ENCODE measurements at places on chromosomes 5 and 9.

GRCh38 chr9:100088202-100088601, 10.6 kb downstream of the ERP44 start:
- DNase-seq: no peak

DNA sequence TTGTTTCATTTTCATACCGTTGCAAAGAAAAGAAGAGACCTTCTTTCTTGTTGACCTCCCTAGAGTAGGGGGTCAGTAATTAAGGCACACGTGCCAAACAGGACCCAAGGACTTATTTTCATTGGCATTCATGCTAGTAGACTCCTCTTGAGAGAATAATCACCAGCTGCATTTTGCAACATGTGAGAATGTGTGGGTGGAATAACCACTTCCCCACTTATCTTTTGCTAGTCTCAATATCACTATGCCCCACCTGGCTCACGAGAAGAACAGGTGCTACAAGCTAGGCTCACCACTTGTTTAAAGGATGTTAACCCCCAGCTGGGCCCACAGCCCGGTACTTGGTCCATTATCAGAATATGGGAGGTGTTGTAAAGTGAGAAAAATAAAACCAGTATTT, 460.7 kb upstream of the MEF2C start:
- DNase-seq: no peak

- DNase-seq: no peak
Measured at GRCh38 chr5:91670122-91670521, 287.0 kb upstream of the ARRDC3 start.

- DNase-seq: no peak
Measured at GRCh38 chr9:2601785-2602378, 19.7 kb upstream of the VLDLR start.

DNA sequence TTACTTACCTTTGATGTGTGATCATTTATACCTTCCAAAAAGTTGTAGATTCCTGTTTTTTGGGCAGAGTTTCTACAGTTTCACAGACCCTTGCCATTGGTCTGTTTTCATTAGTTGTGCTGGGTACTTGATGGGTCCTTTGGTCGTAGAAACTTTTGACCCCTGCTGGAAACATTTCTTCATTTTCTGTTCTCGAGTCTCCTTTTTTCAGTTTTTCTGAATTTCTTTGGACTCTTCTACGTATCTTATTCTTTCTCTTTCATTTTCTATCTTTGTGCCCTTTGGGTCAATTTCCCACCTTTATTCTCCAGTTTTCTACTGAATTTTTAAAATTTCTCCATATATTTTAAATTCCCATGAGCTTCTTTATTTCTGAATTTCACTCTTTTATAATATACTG, 16.7 kb downstream of the AP3S1 start:
- DNase-seq: no peak

GRCh38 chr5:29697785-29698414, 1495.6 kb upstream of the CDH6 start:
- DNase-seq: no peak

DNA sequence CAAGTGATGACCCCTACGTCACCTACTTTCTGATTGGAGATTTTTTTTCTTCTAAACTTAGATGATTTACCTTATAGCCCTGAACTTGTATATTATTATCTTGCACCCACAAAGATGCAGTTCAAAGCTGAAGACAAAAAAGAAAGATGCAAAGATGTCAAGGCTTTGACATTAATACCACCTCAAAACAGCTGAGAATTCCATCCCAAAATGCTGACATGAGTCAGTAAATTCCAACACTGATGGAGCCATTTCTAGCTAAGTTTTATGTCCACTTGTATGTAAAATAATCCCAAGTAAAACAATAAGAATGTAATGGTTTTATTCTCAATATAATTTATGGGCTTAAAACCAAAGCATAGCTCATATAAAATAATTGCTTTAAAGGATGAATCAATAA, 91.5 kb upstream of the CDH9 start:
- DNase-seq: no peak

- DNase-seq: no peak
Measured at GRCh38 chr9:117555964-117556629, 141.2 kb upstream of the ASTN2 start.

GRCh38 chr5:72472031-72472430, 35.2 kb downstream of the ZNF366 start:
- DNase-seq: no peak

- no peak for DNase-seq
Measured at GRCh38 chr5:66608501-66608900, 12.3 kb downstream of the MAST4 start.

GRCh38 chr5:16618138-16618897, 1.5 kb upstream of the RETREG1 start:
- DNase-seq: no peak

DNA sequence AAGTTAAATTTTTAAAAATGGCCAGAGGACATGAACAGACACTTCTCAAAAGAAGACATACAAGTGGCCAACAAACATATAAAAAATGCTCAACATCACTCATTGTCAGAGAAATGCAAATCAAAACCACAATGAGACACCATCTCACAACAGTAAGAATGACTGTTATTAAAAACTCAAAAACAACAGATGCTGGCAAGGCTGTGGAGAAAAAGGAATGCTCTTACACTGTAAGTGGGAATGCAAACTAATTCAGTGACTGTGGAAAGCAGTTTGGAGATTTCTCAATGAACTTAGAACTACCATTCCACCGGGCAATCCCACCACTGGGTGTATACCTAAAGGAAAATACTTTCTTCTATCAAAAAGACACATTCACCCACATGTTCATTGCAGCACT, 168.5 kb upstream of the PIK3R1 start:
- DNase-seq: no peak

Measured in hematopoietic multipotent progenitor cell (in vitro differentiated cells).